ENCODE measurements at places on chromosomes 5 and 9.

DNA sequence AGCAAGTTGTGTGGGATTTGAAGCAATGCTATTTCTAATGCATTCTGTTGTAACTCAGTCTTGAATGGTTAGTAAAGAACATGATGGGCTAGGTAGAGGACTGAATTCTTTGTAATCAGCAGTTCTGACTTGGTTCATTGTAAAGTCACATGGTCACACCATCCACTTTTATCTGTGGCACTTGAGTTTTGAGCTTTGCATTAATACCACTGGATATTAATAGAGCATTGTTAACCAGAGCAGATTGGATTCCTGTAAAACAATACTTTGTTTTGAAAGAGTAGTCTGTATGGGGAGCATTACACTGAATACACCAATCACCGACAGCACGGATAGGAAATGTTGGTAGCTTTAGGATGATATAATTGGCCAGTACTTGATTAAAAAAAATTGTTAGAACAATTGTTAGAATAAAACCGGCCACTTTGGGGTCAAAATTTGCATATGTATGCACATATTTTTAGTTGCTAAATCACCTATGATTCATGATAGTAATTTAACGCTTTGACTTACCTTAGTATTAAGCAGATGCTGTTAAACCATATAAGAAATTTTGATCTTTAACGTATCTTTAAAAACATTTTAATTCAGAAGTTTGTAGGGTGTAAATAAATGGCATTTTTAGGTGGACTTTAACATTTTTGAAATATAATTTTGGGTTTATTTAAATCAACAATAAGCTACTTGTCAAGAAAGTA is 17.4 kb downstream of the SLC12A2 start:
- no peak for DNase-seq

DNA sequence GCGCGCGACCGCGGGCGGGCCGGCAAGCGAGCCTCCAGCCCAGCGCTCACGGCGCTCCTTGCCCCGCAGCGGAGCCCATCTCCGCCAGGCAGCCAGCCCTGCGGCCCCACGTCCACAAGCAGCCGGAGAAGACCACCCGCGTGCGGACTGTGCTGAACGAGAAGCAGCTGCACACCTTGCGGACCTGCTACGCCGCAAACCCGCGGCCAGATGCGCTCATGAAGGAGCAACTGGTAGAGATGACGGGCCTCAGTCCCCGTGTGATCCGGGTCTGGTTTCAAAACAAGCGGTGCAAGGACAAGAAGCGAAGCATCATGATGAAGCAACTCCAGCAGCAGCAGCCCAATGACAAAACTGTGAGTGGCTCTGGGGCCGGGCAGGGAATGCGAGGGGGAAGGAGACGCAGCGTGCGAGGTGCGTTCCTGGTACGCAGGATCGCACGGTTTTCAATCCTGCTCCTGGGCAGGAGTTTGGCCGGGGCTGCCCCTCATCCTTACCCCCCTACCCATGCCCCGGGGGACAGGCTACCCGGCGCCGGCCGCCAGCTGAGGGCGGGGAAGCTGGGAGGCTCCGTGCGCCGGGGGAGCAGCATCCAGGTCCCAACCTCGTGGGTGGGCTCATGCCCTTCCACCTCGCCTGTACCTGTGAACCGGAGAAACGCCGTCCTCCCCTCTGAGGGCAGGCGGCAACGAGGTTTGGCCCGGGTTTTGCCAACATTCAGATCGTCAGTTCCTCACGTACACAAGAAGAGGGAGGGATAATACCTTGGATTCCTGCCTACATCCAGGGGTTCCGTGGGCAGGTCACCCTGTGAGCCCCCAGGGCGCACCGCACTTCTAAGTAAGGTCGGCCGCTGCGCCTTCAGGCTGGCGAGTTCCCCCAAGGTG is 6.6 kb downstream of the ISL1 start:
- DNase-seq = no peak

DNA sequence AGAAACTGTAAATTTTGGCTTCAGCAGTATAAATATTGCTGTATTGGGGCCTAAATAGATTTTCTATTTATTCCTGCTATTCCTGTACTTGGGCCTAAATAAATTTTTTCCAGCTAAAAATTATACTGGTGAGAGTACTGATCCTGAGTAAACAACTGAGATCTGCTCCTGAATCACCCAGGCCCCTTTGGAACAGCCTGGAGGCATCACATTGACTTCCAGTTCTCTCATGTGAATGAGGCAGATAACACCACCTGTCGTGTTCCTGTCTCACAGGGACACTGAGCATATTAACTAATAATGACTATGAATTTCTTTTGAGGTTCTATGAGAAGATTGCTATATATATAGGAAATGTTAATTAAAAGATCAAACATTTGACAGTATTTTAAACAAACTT is 119.5 kb upstream of the PLCXD3 start:
- no peak for DNase-seq

- peak; percentile 14 for DNase-seq
These were observed 105.2 kb downstream of the SH3TC2 start for GRCh38 chr5:148957591-148958202.

- DNase-seq = no peak
These were observed 261.6 kb downstream of the GLIS3 start for GRCh38 chr9:4038182-4038723.

DNA sequence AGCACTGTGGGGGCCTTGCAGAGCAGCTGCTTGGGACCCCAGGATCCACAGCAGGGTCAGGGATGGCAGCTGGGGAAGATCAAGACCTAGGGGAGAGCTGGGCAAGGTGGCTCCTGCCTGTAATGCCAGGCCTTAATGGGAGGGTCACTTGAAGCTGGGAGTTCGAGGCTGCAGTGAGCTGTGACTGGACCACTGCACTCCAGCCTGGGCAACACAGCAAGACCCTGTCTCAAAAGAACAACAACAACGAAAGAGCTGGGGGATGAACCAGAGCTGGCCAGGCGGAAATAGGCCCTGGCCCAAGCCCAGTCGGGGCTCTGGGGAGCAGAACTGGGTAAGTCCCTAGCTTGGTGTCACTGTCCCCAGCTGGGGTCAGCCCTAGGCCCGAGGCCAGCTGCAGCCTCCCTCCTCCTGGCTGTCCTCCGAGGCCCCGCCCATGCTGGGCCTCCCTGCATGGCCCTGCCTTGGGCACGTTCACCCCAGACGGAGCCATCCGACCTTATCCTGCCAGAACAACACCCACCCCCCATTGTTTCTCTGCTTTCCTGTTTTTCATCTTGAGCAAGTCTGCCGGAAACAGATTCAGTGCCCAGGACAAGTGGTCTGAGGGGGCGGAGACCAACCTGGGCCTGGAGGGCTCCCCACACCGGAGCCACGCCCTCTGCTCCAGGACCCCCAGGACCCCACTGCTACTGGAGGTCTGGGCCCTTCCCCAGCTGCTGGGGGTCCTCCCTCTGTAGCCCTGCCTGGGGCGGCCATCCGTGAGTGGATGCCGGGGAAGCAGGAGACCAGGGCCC is 1.9 kb downstream of the DIPK1B start:
- no peak for DNase-seq

GRCh38 chr9:35533398-35533797 is 43.5 kb downstream of the RUSC2 start:
- no peak for DNase-seq

DNA sequence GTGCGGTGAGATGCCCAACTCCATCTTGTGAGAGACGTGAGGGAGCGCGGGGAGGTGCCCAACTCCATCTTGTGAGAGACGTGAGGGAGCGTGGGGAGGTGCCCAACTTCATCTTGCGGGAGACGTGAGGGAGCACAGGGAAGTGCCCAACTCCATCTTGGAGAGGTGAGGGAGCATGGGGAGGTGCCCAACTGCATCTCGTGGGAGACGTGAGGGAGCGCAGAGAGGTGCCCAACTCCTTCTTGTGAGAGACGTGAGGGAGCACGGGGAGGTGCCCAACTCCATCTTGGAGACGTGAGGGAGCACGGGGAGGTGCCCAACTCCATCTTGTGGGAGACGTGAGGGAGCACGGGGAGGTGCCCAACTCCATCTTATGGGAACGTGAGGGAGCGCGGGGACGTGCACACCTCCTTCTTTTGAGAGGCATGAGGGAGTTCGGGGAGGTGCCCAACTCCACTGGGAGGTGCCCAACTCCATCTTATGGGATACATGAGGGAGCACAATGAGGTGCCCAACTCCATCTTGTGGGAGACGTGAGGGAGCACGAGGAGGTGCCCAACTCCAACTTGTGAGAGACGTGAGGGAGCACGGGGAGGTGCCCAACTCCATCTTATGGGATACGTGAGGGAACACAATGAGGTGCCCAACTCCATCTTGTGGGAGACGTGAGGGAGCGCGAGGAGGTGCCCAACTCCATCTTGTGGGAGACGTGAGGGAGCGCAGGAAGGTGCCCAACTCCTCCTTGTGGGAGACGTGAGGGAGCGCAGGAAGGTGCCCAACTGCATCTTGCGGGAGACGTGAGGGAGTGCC is 235.4 kb downstream of the CACNA1B start:
- no peak for DNase-seq

DNA sequence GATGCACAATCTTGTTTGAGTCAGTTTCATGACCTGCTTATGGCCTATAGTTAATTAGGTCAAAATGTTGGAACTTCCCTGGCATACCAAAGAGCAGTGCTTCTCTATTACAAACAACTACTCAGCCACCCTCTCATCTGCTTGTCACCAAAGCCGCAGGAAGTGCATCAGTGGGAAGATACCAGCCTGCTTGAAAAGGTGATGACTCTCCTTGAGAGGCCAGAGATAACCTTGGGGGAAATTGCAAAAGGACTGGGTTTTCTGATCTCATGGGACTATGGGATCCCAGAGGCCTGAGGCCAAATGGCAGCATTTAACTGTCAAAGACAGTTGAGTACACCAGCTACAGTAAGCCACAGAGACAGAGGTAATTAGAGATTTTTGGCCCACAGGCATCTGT is 69.9 kb downstream of the C9orf57 start:
- DNase-seq = no peak

- DNase-seq = no peak
These were observed 410.6 kb downstream of the PSAT1 start for GRCh38 chr9:78707481-78707991.

DNA sequence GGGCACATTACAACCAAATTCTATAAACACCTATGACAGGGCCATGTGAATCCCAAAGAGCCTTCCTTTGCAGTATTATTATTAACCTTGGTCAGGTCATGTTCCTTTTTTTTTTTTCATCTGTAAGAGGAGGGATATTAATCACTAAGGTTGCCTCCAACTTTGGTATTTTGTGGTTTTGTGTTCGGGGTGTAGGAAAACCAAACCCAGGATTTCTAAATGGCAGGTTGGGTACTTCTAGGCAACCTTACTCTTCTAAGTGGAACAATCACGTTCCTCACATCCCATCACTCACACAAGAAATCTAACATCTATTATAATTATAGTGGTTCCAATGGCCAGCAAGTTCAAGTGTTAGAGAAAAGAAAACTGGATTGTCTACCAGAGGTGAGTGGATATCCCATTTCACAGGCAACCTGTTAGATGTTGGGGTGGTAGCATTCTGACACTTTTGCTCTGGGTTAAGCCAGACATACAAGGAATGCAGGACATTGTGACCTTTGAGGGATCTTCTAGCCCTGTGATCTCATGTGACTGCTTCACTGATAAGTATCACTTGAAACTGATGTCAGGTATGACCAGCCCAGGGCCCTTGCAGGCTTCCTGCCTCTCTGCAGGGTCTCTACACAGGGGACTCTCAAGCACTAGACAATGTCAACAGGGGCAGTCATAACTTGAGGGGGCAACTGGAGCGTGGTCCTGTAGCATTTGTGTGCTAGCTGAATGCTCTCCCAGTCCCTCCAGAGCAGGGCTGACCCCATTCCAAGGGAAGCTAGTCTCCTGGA is 126.2 kb upstream of the VLDLR start:
- DNase-seq = no peak

DNA sequence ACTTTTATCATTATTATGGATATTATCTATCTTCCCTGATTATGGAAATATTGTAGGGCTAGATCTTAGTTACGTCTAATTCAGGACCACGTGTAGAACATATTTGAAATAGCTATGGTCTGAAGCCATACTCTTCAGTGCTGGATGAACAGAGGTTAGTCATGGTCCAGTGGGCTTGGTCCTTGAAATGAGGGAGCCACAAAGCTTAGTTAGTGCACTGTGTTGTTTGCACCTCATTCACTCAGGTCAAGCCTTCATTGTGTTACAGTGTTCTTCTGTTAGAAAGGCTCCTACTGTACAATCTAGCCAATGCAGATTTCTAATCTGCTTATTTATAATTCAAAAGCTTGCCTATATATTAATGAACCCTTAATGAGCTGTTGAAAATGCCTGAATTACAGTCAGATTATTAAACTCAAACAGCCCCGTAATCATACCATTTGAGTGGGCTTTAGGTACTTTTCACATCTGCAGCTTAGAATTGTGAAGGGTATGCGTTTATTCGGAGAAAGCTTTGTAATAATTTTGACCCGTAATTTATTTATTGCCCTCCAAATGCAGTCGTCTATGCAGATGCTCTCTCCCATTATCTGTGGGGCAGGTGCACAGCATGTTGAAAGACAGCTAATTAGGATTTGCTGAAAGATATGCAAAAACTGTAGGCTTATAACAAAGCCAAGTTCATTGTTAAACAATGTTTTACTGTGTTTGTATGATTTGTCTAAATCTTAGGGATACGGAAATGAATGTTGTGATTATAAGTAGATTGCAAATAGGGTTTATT is 164.9 kb downstream of the PBX3 start:
- DNase-seq = no peak

DNA sequence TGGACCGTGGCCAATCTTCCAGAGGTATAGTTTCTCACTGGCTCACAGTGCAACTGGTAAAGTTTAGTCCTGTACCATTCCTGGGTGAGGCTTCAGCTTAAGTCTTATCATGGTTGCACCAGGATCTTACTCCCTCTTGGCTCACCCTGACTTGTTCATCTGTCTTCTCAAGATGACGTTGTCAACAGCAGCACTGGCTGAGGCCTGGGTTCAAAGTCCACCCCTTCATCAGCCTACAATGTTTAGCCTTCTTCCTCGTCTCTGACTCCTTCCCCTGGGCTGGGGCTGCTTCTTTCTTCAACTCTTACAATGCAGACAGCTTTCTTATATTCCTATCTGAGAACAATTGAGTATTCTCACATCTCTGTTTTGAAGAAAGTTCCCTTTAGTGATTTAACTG is 311.1 kb upstream of the CLINT1 start:
- DNase-seq = peak; percentile 4

DNA sequence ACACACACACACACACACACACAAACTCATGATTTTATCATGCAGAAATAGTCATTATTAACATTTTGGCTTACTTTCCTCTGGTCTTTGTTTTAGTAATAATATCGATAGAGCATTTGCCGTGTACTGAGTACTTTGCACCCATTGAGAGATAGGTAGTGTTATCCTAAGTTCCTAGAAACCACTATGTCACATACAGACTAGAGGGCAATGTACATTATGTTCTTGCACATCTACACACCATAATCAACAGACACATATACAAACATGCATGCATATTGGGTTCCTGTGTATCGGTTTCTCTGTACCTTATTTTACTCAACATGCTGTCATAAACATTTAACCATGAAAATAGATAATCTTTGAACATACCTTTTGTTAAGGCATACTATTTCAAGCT is 45.7 kb downstream of the MAT2B start:
- no peak for DNase-seq

- no peak for DNase-seq
These were observed 380.1 kb upstream of the NUDT12 start for GRCh38 chr5:103942587-103943186.

GRCh38 chr9:135905380-135906258 is 1.7 kb downstream of the CAMSAP1 start:
- peak; percentile 31 for DNase-seq

GRCh38 chr5:10352430-10353240 is 860 bp upstream of the MARCHF6 start:
- DNase-seq = no peak

GRCh38 chr5:113266227-113266912 is 168.4 kb downstream of the TSSK1B start:
- DNase-seq = no peak

All from hematopoietic multipotent progenitor cell treated with erythropoietin and hydrocortisone succinate and interleukin-3 and kit ligand, for 17 days (in vitro differentiated cells).